NCI-H510A treated with DMSO at 0.1 percent for 48 hours (cell line): ENCODE measurements at places on chromosomes 16 and 17.

GRCh38 chr17:67440277-67441051 is 63.4 kb downstream of the PITPNC1 start:
- DNase-seq = no peak

GRCh38 chr16:85062845-85063244 is 35.2 kb downstream of the KIAA0513 start:
- DNase-seq = no peak

- DNase-seq = no peak
These were observed 1376.4 kb upstream of the GOT2 start for GRCh38 chr16:60110531-60110930.

GRCh38 chr17:75267153-75267410 is 3.9 kb downstream of the MIF4GD start:
- no peak for DNase-seq

DNA sequence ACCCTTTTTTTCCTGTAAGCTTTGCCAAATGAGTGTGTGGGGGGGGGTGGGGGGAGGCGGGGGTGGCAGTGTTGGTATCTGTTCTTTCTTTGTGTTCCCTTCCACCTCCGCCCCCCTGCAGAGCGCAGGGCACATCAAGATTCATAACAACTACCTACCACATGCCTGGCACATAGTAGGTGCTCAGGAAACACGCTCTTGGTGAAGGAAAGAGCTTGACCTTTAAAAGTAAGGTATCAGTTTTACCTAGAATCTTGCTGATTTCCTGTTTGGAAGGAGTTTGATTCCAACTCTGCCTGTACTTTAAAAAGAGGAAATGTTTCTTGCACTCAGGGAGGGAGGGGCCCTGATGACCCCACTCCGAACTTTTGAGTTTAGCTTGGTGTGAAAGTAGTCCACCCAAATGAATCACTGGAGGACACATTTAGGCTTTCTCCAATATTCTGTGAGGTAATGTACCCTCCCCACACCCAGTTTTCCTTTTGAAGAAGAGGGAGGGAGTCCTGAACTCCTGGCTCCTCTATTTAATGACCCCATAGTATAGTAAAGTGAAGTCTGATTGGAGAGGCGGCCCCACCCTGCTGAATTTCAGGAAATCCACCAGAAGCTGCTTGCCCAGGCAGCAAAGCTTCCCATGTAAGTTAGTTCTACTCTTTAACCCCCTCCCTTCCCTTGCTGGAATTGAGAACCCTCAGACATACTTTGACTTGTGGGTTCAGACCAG is 560 bp upstream of the FAM20A start:
- no peak for DNase-seq

GRCh38 chr17:67637901-67638641 is 79.7 kb upstream of the NOL11 start:
- no peak for DNase-seq

DNA sequence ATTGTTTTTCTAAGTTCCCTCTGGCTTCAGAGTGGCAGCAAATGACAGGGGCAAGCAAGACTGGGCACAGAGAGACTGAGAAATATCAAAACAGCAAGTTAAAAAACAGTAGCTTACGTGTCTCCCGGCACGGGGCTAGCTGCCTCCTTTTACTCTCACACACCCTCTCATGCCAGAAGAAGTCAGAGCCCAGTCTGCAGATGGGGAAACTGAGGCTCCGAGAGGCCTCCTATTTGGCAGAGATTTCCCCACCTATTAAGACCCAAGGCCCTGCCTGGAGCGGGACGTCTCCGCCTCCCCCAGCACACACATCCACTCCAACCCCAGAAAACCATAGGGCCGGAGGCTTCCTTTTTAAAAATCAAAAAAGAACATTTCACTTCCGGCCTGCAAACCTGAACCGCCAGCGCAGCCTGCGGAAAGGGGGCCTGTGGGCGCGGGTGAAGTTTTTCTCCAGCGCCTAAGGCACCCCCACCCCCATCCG is 832 bp downstream of the CARHSP1 start:
- no peak for DNase-seq

GRCh38 chr16:72561-73548 is at the start of gene RHBDF1:
RHBDF1 (minus strand) TSS chr16:72631; CDS start chr16:65015, 7,616 bp downstream.
- no peak for DNase-seq

DNA sequence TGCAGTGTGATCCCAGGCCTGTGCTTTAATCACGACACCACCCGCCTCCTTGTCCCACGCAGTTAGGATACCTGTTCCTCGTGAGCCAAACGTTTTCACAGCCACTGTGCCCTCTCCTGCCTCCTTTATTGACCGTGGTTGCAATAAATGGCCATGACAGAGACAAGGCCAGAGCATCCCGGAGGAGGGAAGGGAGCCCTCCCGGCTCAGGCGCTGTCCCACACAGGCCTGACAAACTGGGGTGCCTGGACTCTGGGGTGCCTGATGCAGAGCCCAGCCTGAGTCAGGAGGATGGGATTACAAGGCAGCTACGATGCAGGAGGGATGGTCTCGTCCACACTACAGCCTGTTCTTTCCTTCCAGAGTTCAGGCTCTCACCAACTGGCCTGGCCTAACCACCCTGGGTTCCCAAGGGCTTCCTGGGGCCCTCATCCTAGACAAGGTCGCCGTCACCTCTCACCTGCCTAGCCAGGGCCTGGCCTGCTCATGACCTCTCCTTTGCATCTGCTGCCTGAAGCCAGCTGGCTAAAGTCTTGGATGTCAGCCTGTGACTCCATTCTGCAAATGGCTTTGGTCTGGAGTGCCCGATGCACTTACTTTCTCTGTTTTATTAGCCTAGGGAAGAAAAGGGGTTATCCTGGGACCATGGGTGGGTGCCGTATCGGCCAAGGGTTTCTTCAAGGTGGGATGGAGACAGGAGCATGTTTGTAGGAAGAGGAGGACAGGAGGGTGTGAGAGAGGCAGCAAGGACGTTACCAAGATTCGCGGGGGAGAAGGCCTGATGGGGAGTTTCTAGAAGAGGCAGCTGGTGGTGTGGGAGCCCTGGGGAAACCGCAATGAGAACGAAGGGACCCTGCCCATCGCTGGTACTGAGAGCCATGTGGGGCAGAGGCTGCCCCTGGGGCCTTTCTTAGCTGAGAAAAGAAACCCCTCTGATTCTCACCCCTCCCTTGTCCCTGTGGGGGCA is 234.3 kb upstream of the TNRC6C start:
- peak; percentile 77 for DNase-seq
